Vagina (tissue), 2 donors: ENCODE measurements at places on chromosomes 11 and 22. TPM values are rescaled to one million over a fixed set of nuclear protein-coding genes. Genes with fewer than 3 reads are reported as not detected.

- no peaks in the 10 kb centered on the region for H3K27me3 ChIP-seq
- no peak overlapping the region for H3K4me3 ChIP-seq
- no peaks in the 10 kb centered on the region for H3K36me3 ChIP-seq
- H3K4me1 ChIP-seq, result no peaks in the 10 kb centered on the region
- no peak for DNase-seq
- no peak overlapping the region for H3K27ac ChIP-seq
Measured at GRCh38 chr22:39266398-39267030, 21.7 kb upstream of the PDGFB start.

DNA sequence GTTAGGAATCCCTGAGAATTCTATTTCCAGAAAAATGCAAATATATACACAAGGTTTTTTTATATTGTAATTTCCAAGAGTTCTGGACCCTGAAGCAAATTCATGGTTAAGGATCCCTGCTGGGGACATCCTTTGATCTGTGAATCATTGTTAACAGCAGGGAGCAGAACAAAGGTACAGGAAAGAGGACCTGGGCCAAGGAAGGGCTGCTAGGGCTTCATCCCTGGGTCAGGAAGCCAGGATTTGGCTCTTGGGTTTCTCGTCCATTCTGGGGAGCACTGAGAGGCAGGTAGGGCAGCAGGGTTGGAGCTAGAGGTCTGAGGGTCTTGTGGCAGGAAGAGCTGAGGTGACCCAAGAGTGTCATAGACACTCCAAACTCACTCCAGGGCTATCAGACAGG lies 10.2 kb upstream of the OAF start:
- no peak overlapping the region for H3K27ac ChIP-seq
- no peak overlapping the region for H3K4me3 ChIP-seq
- H3K36me3 ChIP-seq, result no peaks in the 10 kb centered on the region
- no peak for DNase-seq
- no peaks in the 10 kb centered on the region for H3K27me3 ChIP-seq

SORL1 gene
- total RNA-seq, result 38.3 TPM

CASP5 gene
- not detected for total RNA-seq

- no peaks in the 10 kb centered on the region for H3K36me3 ChIP-seq
- peaks cover 29% of the 10 kb centered on the region for H3K4me1 ChIP-seq
- DNase-seq, result no peak
- no peaks in the 10 kb centered on the region for H3K27me3 ChIP-seq
- H3K27ac ChIP-seq, result peak overlapping the region; percentile 94
- H3K4me3 ChIP-seq, result peak overlapping the region; percentile 77
Measured at GRCh38 chr11:111601636-111601978, 642 bp upstream of the SIK2 start.

GRCh38 chr11:103294516-103294915 lies 185.3 kb downstream of the DYNC2H1 start:
- no peaks in the 10 kb centered on the region for H3K4me1 ChIP-seq
- H3K27ac ChIP-seq, result no peak overlapping the region
- peaks cover 45% of the 10 kb centered on the region for H3K36me3 ChIP-seq
- DNase-seq, result no peak
- H3K4me3 ChIP-seq, result no peak overlapping the region
- H3K27me3 ChIP-seq, result no peaks in the 10 kb centered on the region

DNA sequence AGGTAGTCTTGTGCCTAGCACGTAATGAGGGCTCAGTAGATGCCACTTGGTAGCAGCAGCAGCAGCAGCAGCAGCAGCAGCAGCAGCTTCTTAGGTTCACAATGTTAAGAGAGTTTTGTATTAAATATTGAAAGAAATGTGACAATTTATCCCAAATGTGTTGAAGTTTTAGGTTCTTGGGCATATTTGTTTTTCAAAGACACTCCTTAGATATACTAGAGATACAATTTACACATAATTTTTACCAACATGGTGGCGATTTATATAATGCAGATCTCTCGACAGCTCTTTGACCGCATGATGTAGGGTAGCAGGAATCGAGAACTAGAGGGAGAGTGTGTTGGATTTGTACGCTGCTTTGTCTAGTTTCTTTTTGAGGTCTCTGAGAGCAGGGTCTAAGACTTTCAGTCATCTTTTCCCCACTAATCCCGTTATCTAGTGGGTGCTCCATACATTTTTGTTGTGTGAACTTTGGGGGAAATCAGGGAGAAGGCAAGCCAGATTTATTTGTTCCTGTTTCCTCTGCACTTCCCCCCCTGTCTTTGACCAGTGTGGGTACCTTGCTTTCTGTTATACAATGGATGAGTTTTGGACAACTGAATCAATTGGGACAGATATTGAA lies 1.4 kb downstream of the FDX1 start:
- H3K4me3 ChIP-seq, result peak overlapping the region; percentile 80
- H3K36me3 ChIP-seq, result no peaks in the 10 kb centered on the region
- H3K27ac ChIP-seq, result peak overlapping the region; percentile 81
- DNase-seq, result no peak
- peaks cover 41% of the 10 kb centered on the region for H3K4me1 ChIP-seq

- no peak overlapping the region for H3K4me3 ChIP-seq
- no peak overlapping the region for H3K27ac ChIP-seq
- no peaks in the 10 kb centered on the region for H3K36me3 ChIP-seq
- H3K4me1 ChIP-seq, result no peaks in the 10 kb centered on the region
- no peaks in the 10 kb centered on the region for H3K27me3 ChIP-seq
Measured at GRCh38 chr11:106496677-106497076, 419.2 kb downstream of the AASDHPPT start.

TYR gene
- not detected for total RNA-seq

- no peak for DNase-seq
- H3K27me3 ChIP-seq, result no peaks in the 10 kb centered on the region
- H3K4me1 ChIP-seq, result peaks cover 12% of the 10 kb centered on the region
- no peaks in the 10 kb centered on the region for H3K36me3 ChIP-seq
Measured at GRCh38 chr22:39703928-39704639, 133.5 kb downstream of the CACNA1I start.

DNA sequence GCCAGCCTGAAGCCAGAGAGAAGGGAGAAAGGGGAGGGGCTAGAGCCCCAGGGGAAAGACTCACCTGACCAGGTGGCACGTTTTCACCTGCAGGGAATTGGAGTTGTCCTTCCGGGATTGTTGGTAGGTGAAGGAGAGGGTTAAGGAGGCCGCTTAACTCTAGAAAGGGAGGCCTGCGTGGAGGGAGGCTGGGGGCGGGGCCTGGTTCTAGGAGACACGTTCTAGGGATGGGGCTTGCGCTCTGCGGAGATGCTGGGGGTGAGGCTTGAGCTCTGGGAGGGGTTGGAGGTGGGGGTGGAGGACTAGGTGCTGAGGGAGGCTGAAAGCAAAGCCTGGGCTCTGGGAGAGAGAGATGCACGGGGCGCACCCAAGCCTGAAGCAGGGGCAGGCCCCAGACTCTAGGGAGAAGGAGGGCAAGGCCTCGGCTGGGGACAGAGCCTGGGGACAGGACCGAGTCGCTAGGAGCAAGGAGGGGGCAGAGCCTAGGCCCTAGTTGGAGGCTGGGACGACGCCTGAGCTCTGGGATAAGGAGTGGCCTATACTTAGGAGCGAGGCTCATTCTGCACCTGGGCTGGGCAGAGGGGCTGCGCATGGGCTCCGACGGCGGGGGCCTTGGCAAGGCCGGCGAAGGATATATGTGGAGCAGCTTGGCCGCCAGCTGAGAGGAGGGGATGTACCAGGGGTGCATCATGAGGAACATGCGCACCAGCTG lies 2.4 kb downstream of the RASGRP2 start:
- DNase-seq, result no peak
- peaks cover 7% of the 10 kb centered on the region for H3K27me3 ChIP-seq
- H3K36me3 ChIP-seq, result no peaks in the 10 kb centered on the region
- H3K4me3 ChIP-seq, result peak overlapping the region; percentile 61
- H3K4me1 ChIP-seq, result peaks cover 45% of the 10 kb centered on the region
- no peak overlapping the region for H3K27ac ChIP-seq

DNA sequence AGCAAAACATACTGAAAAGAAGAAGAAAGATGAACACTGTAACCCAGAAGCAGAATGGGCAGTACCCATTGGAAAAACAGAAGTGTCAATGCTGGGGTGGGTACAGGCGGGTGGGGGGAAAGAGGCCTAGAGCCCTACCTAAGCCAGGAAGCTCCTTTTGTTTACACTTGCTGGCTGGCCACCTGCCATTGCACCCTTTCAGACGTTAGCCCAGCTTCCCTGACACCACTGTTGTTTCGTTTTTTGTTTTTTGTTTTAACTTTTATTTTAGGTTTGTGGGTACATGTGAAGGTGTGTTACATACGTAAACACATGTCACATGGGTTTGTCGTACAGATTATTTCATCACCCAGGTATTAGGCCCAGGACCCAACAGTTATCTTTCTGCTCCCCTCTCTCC lies 55.4 kb downstream of the PLEKHA7 start:
- H3K4me1 ChIP-seq, result no peaks in the 10 kb centered on the region
- no peak overlapping the region for H3K27ac ChIP-seq
- no peaks in the 10 kb centered on the region for H3K36me3 ChIP-seq
- no peaks in the 10 kb centered on the region for H3K27me3 ChIP-seq
- DNase-seq, result no peak
- no peak overlapping the region for H3K4me3 ChIP-seq

PSMD13 gene
- 71.9 TPM for total RNA-seq

PHLDA2 gene
- 43.5 TPM for total RNA-seq

DNA sequence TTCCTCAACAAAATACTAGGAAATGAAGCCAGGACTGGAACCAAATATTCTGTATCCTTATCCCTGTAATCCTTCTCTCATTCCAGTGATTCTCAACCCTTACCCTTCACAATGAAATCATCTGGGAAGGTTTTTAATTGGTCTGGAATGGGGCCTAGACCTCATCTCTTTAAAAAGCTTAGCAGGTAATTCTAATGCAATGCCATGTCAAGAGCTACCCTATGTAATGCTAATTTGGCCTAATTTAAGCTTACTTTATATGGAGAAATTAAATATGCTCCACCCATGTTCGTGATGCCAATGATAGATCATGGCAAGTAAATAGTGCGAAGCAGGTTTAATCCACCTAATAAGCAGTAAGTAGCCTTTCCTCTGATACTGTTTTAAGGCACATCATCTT lies 101.7 kb downstream of the SGSM3 start:
- DNase-seq, result no peak
- H3K4me1 ChIP-seq, result peaks cover 10% of the 10 kb centered on the region
- H3K27ac ChIP-seq, result no peak overlapping the region
- H3K36me3 ChIP-seq, result no peaks in the 10 kb centered on the region
- no peaks in the 10 kb centered on the region for H3K27me3 ChIP-seq

SAA1 gene
- total RNA-seq, result 60.4 TPM
